Activated CD4-positive, alpha-beta T cell treated with anti-CD3 and anti-CD28 coated beads, Interleukin-2, amount 50 U/mL, for 16 hours (primary cell): ENCODE measurements at places on chromosomes 3 and 15.
A peak's percentile ranks its signal among the peaks of the same experiment; 100 is the strongest.

DNA sequence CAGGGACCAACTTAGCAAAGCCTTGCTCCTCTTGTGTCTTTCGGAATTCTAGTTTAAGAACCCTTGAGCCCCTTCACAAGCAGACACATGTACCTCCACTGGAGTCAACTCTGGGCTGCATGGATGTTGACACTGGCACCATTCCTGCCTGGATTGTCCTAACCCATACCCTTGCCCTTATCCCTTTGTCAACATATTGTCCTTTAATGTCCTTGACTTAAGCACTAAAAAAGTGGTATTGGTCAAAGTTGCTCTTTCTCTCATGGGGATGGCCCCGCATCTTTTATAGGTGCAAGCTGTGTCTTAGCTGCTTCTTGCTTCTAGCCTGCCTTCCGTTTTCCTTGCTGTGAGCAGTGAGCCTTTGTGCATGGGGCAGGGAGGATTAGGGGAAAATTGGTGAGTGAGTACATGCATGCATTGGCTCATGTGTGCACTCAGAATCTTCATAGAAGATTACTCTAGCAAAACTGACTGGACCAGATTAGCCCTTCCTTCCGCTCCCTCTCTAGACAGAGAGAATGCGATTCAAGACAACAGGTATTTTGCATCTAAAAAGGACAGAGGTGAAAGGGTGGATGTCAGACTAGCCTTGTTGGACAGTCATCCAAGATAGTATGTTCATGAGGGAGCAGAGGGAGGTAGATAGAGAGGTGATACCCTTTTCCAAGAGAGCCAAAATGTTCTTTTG, 42.4 kb downstream of the TGFBR2 start:
- DNase-seq = no peak

DNA sequence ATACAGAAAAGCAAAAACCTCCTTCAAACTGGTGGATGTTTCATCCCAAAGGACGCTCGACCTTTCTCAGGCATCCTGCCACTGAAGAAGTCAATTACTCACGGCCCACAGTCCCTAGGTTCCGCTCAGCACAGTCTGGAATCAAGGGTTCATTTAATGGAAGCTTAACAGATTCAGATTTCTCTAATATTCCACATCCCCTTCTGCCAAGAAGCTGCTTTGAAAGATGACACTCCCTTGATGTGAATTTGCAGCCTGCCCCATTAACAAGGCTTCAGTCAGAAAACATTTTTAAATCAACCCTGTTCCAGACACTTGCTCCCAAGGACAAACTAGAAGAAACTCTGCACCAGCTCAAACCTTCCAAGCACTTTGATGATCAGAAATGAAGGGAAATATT, 81.2 kb downstream of the LIPC start:
- no peak for DNase-seq

DNA sequence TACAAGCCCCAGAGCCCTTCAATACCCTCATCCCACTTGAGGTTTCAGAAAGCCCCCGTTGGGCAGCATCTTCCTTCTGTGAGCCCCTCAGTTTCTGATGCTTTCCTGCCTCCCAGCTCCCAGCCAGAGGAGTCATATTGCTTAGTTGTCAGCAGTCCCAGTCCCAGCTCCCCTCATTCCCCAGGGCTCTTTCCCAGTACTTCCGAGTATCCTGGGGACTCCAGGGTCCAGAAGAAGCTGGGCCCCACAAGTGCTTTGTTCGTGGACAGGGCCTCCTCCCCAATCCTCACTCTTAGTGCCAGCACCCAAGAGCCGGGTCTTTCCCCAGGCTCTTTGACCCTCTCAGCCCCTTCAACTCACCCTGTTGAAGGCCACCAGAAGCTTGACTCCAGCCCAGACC, 43.9 kb downstream of the CDAN1 start:
- no peak for DNase-seq

GRCh38 chr3:4724051-4724629, 231.0 kb downstream of the ITPR1 start:
- DNase-seq = no peak

DNA sequence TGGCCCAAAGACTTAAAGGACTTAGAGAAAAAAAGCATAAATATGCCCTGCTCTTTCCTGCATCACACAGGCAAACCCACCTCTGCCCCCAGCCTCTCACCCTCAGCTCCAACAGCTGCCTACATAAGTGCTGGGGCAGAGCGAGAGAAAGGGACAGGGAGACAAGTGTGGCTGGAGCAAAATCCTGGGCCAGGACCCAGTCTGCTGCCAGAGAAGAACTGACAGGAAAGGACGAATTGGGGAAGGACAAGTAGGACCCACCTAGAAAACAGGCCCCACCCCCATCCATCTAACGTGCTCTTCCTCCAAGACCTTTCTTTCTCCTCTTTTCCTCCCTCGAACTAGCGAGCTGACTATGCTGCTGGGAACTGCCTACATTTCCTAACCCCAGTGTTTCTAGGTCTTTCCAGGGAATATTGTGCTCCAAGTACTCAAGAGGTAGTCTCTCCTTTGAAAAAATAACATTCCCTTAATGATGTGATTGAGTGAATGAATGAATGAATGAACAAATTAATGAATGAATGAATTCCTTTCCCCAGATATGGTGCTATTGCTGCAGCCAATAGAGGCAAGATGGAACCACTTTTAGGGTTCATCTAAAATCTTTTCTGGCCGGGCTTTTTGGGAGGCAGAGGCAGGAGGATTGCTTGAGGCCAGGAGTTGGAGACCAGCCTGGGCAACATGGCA, 18.4 kb downstream of the IGDCC4 start:
- no peak for DNase-seq

DNA sequence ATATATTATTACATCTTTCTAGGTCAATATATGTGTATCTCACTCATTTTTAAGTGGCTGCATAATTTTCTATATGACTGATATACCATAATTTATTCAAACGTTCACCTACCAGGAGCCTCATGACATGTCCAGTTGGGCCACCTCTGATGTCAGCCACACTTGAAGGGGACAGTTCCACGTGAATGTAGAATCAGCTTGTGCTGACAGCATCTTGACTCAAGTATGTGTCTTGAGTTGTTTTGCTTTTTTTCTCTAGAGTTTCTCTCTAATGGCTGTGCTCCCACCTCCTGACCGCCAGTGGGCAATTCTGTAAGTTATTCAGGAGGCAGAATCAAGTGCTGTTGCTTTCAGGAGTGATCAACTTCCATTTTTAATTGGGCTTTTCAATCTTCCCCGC, 237.9 kb downstream of the NFKBIZ start:
- no peak for DNase-seq

DNA sequence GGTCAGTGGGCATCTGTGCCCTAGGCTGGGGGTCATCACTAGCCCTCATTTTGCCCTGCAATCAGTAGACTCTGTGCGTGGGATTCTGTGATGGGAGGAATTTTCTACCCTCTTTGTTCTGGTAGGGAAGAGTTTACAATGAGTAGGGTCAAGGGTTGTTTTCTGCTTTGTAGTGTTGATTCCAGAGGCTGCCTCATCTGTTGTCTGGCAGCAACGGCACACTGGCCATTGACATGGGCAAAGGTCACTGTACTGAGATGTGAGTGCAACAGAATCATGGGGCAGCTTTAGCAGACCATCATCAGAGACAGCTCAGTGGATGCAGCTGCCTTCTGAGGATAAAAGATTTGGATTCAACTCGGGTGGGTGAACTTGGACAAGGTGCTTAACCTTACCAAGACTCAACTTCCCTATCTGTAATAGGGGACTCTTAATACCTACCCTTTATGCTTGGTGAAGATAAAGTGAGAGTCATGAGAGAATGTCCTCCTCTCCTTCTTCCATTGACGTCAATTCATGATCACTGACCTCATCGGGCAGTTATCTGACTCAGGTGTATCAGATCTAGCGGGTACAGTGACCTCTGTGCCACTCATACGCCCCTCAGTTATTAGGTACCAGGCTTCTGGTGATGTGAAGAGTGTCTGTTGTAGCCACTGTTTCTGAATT, 127.5 kb downstream of the RPLP1 start:
- no peak for DNase-seq

- peak; percentile 53 for DNase-seq
Observed at GRCh38 chr3:152071924-152072323, 196.8 kb upstream of the MBNL1 start.

DNA sequence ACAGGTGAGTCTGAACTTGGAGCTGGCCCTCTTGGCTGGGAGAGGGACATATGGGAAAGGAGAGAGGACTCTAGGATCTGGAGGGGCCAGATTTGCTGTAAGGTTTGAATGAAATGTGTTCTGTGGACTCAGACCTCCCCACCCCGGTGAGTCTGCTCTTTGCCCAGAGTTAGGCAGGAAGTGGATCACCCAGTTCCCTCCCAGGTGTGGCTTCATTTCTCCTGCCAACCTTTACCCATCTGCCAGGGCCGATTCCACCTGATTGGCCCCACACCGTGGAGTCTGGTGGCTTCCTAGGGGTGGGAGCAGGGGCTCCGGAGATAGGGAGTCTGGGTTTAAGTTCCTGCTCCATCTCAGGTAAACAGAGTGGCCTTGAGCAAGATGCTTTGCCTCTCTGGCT, 25.5 kb downstream of the CD276 start:
- DNase-seq = no peak

- peak; percentile 27 for DNase-seq
Observed at GRCh38 chr3:115341208-115341607, 194.1 kb upstream of the ZBTB20 start.

DNA sequence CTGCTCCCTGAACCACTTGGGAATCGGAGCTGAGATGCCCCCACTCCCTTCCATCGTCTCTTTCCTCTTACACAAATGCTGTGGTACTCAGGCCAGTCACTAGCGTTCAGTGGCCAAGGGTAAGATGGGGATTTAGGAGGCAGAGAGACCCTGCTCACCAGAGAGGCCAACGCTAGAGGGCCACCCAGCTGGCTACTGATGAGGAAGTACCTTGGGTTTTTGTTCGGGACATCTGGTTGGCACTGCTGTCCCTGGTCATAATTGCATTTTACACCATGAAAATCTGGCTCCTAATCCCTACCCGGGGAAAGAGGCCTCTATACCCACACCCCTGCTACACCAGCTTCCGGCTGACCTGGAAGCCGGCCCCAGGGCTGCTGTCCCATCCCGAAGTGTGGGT, 7.7 kb downstream of the MAP6D1 start:
- no peak for DNase-seq

DNA sequence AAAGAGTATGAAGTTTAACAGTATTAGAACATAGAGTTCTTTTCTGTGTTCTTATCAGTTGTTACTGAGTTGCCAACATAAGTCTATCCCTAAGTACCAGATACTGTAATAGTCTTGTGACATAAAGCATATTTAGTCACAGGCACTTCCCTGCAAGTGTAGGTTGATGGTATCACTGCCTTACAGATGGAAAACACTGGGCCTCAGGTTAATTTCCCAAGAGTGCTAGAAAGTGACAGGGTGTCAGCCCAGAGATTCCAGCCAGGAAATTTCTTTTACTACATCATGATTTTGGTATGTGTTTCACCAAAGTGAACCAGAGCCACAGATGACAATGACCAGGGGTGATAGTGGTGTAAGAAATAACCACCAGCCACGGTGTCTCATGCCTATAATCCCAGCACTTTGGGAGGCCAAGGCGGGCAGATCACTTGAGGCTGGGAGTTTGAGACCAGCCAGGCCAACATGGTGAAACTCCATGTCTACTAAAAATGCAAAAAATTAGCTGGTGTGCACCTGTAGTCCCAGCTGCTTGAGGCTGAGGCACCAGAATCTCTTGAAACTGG, 3.2 kb downstream of the EIF1B start:
- no peak for DNase-seq

- no peak for DNase-seq
Observed at GRCh38 chr3:194206320-194206719, 70.4 kb downstream of the HES1 start.

- no peak for DNase-seq
Observed at GRCh38 chr15:41966414-41966812, 5.9 kb downstream of the EHD4 start.

DNA sequence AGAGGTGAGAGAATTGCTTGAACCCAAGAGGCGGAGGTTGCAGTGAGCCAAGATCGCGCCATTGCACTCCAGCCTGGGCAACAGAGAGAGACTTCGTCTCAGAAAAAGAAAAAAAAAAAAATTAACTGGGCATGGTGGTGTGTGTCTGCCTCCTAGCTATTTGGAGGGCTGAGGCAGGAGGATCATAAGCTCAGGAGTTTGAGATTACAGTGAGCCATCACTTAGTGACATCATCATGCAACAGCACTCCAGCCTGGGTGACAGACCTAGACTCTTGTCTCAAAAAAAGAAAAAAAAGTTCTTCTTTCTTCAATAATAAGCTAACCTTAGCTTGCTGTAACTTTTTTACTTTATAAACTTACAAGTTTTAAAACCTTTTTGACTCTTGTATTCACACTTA, 99.8 kb downstream of the SLMAP start:
- no peak for DNase-seq

DNA sequence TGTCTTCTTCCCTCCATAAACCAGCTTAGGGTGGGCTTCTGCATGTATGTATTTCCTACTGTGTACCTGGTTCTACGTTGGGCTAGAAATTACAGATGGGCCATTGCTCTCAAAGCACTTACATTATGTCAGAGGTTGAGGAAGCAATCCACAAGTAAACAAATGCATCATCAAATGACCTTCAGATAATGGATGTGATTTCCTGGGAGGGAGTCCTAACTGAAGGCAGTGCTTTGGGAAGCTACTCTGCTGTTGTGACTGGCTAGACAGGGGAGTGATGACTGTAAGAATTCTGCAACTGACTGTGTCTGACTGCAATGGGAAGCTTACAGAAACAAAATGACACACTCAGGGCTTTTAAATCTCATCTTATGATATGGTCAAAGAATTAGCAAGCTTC, 71.0 kb upstream of the PRR23E start:
- no peak for DNase-seq

GRCh38 chr15:69400850-69401249, 13.3 kb upstream of the KIF23 start:
- no peak for DNase-seq

GRCh38 chr3:116035429-116035828, 409.9 kb downstream of the LSAMP start:
- DNase-seq = no peak

DNA sequence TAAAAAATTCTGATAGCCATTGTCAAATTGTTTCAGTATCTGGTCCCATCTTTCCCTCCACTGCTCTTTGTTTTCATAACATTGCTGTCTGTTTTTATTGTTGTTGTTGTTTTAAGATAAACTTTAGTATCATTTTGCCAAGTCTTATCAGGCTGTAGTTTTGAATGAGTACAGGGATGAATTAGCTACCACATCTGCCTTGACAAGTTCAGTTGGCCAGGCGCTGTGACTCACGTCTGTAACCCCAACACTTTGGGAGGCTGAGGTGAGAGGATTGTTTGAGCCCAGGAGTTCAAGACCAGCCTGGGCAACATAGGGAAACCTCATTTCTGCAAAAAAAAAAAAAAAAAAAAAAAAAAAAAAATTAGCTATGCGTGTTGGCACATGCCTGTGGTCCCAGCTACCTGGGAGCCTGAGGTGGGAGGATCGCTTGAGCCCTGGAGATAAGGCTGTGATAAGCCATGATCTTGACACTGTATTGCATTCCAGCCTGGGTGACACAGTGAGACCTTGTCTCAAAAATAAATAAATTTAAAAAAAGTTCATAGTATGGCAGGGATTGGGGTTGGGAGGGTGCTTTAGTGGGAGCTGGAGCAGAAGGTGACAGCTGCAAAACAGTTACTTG, 8.3 kb upstream of the ANKDD1A start:
- no peak for DNase-seq

GRCh38 chr3:159664006-159664405, 324.6 kb upstream of the IL12A start:
- DNase-seq = no peak
